ENCODE measurements at places on chromosomes 3 and 15. TPM values are rescaled to one million over a fixed set of nuclear protein-coding genes. Genes with fewer than 3 reads are reported as not detected.

The ISLR gene
- 49.2 TPM for total RNA-seq

The ATP1B3 gene
- 74.4 TPM for total RNA-seq

The RLBP1 gene
- total RNA-seq, result not detected

The SPRED1 gene
- total RNA-seq, result 18.4 TPM

The SLC35G2 gene
- 9.5 TPM for total RNA-seq

The CATSPER2 gene
- 6.6 TPM for total RNA-seq

The SGO1 gene
- not detected for total RNA-seq

- DNase-seq, result no peak
Measured at GRCh38 chr3:22960105-22960984, 242.8 kb upstream of the UBE2E2 start.

- peak; percentile 50 for DNase-seq
Measured at GRCh38 chr15:40937762-40938535, 8.8 kb downstream of the DLL4 start.

DNA sequence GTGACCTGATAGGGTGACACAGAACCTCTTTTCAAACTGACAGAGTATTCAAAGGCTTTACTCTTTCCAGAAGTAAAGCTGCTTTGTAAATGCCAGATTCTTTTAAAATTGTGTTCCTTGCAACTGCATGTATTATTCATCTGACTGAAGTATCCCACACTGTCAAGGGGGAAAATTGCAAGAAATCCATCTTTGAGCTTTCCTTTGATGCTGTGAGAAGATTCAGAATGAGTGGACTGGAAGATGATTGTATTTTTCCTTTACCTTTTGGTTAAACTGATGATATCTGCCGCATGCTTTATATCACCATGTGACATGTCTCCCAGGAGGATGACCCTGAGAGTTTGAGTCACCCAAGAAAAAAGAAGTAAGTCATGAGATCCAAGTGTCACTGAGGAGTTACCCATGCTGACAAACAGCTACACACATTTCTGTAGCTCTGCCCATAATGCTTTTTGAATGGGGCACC is 250.8 kb upstream of the CBLB start:
- no peak for DNase-seq

GRCh38 chr3:43994657-43995546 is 246.8 kb upstream of the TOPAZ1 start:
- DNase-seq, result no peak

- DNase-seq, result no peak
Measured at GRCh38 chr3:108554229-108554628, 35.0 kb downstream of the CIP2A start.

DNA sequence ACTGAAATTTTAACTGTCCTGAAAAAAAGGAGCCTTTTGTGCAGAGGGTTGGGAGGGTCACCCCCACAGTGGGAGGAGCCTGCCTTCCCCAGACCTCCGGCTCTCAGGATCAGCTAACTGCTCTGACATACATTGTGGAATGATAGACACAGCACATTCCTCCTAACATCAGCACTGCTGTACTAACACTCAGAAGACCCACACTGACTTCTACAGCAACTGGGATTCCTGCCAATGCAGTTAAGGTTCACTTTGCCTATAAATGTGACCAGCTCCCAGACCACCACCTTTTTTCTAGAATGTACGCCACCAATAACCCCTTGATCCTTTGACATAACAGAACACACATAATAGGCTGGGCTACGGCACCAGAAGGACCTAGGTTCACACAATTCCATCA is 3.2 kb downstream of the CPEB1 start:
- DNase-seq, result no peak

- DNase-seq, result no peak
Measured at GRCh38 chr3:197151580-197151979, 122.0 kb upstream of the MELTF start.

DNA sequence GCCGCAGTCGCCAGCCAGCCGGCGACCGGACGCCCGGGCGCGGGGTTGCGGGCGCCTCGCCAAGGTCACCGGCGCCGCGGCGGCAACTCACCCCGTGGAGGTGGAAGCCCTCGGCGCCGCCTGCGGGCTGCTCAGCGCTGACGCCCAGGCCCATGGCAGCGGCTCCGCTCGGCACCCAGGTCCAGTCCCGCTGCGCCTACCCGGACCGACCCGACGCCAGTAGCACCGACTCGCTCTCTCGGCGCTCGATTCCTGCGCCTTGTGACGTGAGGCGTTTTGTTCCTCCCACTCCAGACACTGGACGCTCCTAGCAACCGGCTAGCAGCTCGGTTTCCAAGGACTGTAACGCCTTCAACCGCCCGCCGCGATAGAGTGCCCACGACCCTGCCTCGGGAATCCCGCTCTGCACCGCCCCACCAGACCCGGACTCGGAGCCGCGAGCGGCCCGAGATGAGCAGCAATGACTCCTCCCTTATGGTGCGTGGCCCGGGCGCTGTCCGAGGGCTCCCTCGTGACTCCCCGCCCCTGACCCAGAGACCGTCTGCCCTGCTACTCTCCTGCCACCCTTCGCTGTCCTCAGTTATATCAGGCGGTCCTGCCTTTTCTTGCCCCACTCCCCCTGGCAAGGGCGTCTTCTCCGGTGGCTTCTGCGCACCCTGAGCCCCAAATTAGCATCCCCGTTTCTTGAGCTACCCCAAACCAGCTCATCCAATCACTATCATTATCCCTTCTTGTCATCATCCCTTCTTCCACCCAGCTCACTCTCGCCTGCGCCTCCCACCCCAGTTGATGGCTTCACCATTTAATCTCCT is at the start of the genes GORASP1 and TTC21A:
GORASP1 (minus strand) TSS at position 240 of the 812 bp plus-strand sequence; CDS start at position 154, 86 bp downstream.
TTC21A (plus strand) TSS at position 293 of the 812 bp plus-strand sequence; CDS start at position 451, 158 bp downstream.
- peak; percentile 84 for DNase-seq

DNA sequence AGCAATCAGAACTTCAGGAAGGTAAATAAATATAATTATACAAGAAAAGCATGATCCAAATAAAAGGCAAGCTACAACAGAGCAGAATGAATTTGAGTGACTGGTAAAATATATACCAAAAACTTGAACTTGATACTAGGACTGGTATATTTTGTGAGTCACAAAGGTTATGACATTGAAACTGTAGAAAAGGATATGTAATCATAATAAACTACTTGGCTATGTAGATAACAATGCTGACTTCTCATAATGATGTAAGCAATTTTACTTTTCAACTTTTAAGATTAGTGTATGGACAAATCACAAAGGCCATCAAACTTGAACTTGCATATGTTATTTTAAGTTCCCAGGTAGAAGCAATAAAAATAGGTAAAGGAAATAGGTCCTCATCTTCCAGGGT is 384.5 kb upstream of the NECTIN3 start:
- DNase-seq, result no peak

DNA sequence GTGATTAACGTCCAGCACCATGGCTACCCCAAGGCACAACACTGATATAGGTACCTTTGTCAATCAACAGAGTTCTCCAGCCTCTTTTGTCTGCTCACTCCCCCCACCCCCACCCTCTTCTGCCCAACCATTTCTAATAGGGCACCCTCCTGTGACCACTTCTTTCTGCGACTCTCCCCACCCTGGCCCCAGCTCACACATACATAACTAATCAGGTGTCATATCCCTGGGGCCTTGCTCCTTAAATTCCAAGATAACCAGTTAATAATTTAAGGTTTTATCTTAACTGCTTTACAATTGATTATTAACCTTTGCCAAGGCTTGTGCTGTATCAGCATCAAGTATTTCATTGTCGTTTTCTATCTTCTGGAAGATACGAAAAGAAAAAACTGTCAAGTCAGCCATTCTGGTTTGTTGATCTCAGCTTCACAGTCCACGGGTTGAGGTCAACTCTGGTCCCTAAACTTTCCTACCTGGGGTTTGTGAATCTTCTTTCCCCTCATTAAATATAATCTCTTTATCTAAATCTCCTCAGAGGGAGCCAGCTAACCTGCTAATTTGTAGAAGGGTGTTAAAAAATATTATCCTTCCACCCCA is 27.3 kb upstream of the SLC28A2 start:
- no peak for DNase-seq

GRCh38 chr3:1079662-1080061 is 13.2 kb upstream of the CNTN6 start:
- no peak for DNase-seq

- DNase-seq, result no peak
Measured at GRCh38 chr15:35618260-35619188, 72.6 kb upstream of the DPH6 start.

GRCh38 chr3:153138276-153139210 is 23.5 kb upstream of the RAP2B start:
- DNase-seq, result peak; percentile 57

- DNase-seq, result no peak
Measured at GRCh38 chr15:70088455-70088854, 9.3 kb downstream of the TLE3 start.

- DNase-seq, result no peak
Measured at GRCh38 chr3:128378631-128379347, 87.9 kb downstream of the DNAJB8 start.

GRCh38 chr3:170889630-170890029 is 18.8 kb downstream of the EIF5A2 start:
- no peak for DNase-seq

DNA sequence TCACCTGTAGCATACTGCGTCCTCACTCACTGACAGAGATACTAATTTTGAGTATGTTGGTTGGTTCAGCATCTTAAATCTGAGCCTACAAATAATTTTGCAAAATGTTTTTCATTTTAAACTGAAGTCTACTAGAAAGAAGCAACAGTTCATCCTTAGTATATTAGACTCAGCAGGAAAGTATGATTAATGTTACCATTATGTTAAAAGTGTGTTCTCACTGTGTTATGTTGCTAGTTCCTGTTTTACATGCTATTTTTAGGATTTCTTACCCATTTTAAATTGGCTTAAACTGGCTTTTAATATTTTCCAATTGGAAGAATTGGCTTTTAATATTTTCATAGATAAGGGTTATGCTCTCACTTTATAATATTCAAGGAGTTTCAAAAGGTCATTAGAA is 25.7 kb downstream of the ACKR4 start:
- DNase-seq, result no peak

GRCh38 chr3:147618691-147619090 is 209.5 kb downstream of the ZIC1 start:
- no peak for DNase-seq

GRCh38 chr3:175983379-175983778 is 1124.2 kb downstream of the NAALADL2 start:
- DNase-seq, result no peak

- no peak for DNase-seq
Measured at GRCh38 chr3:42179110-42179725, 86.8 kb downstream of the CCK start.

GRCh38 chr15:40082195-40082883 is 26.3 kb downstream of the BMF start:
- no peak for DNase-seq

DNA sequence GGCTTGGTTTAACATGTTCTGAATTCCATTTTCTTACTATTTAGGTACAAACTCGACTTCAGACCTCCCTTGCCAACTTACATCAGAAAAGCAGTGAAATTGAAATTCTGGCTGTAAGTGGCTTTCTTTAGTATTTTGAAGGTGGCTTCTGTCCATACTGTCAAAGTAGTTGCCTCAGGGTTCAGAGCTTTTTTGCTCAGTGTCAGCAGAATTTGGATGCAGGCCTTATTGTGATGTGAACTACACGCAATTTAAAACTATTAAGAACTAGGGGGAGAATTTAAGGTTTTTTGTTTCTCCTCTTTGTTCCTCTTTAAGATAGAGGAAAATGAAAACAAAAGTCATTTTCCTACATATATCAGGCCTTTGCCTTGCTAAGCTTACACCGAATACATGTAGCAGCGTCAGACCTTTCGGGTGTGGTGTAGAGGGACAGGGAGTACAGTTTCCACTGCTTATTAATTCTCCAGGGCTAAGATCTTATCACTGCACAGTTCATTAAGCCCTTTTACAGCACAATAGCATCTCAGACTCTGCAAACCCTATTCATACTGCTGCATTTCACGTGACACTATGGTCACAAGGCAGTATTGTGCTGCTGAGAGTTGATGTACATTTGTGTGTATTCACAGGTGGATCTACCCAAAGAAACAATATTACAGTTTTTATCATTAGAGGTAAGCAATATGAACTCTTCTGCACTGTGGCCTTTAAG is 6.7 kb downstream of the SRP14 start:
- DNase-seq, result no peak

GRCh38 chr3:2516762-2517441 is 418.2 kb downstream of the CNTN4 start:
- no peak for DNase-seq

DNA sequence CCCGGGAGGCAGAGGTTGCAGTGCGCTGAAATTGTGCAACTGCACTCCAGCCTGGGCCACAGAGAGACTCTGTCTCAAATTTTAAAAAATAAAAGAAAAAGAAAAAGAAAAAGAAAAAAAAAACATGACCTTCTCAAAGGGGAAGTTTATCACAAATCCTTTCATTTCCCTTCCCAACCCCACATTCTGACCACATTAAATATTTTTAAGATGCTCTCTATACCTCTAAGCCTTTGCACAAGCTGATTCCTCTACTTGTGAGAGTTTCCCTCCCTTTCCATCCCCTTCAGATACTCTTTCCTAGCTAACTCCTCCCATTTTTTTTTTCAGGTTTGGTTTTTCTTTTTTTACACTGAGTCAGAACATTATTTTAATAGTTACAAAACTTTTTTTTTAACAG is 4.0 kb downstream of the HIGD1A start:
- DNase-seq, result no peak

GRCh38 chr3:146052791-146053310 is 108.1 kb downstream of the PLOD2 start:
- no peak for DNase-seq

DNA sequence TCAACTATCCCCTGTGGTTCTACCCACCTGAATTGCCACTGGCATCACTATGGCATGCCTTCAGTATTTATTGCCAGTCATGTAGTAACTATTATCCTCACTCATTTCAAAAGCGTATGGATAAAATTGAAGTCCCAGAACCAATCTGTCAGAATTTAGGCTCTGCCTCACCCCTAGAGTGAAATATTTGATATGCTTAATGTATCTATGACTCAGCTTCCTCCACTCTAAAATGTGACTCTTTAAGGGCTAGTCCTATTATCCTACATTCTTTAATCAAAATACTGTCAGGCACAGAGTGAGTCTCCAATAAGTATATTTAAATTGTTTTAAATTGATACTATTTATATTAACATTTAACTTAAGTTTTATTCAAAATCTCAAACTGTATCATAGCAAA is 27.6 kb downstream of the ARPP21 start:
- DNase-seq, result no peak

DNA sequence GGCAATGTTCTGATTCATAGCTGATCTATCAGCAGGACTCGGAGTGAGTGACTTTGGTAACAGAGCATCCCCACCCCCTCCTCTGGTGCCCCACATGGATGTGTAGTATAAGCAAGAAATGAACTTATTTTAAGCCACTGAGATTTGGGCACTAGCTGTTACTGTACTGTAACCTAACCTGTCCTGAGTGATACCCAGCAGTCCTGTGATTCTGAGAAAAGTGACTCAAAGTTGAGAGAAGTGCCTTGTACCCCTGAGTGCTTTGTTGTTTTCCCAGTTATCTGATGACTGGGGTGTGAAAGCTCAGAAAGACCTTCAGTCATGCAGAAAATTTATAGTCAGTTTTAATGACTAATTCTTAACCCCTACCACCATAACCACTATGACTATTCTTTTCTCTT is 439.9 kb upstream of the RBMS3 start:
- no peak for DNase-seq

DNA sequence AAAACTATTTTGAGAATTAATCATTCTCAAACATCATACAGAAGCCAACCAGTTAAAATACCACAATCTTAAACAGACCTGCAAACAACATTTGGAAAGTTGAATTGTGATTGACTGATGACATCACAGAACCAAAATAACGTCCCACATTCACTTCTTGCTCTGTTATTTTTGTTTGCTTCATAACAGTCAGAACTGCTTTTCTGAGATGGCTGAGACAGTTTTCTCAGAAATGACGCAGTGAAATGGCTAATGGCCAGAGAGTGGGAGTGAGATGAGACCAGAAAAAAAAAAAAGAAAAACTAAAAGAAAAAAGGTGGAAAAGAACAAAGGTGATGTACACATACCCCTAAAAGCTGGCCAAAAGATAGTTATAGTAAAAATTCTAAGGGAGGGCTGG is 1061.2 kb downstream of the FHIT start:
- no peak for DNase-seq

Measured in breast epithelium (tissue), 4 donors.